Thyroid gland (tissue), 4 donors: ENCODE measurements at places on chromosomes 5 and 9. TPM values are rescaled to one million over a fixed set of nuclear protein-coding genes. Genes with fewer than 3 reads are reported as not detected.

WDR38 gene
- total RNA-seq, result 1.5 TPM

GRCh38 chr9:110148891-110149290, 59.1 kb downstream of the C9orf152 start:
- peaks cover 21% of the 10 kb centered on the region for H3K4me1 ChIP-seq
- H3K4me3 ChIP-seq, result no peak overlapping the region
- H3K27ac ChIP-seq, result peak overlapping the region; percentile 42
- DNase-seq, result no peak
- H3K36me3 ChIP-seq, result no peaks in the 10 kb centered on the region

- no peaks in the 10 kb centered on the region for H3K4me1 ChIP-seq
- H3K27ac ChIP-seq, result no peak overlapping the region
- H3K36me3 ChIP-seq, result no peaks in the 10 kb centered on the region
- H3K27me3 ChIP-seq, result no peaks in the 10 kb centered on the region
- no peak for DNase-seq
Measured at GRCh38 chr5:12840972-12841371, 936.7 kb upstream of the CTNND2 start.

DNA sequence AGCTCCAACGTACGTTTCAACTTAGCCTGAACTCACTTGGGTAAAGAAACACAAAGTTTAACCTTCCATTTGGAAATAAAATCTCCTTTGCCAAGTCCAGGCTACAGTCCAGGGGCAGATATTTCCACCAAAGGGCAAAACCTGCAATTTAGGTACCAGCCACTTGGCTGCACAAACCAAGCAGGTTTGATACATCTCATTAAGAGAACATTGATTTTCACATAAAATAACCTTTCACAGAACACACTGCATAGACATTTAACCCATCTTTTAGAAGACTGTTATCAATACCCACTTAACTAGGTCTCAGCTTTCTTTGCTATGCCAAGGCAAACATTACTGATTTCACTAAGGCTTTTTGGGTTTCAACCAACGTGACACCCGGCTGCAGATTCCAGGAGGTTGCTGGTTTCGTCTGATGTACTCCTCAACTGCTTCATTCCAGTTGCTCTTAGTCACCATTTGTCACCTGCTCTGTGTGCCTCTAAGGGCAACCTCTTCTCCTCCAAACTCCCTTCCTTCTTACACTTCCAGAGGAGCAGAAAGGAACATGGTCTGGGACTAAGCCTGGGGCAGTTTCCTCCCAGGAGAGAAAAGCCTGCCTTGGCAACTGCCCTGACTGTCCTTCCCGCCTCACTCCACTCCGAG, 67.1 kb downstream of the EPB41L4B start:
- no peaks in the 10 kb centered on the region for H3K27me3 ChIP-seq
- H3K4me3 ChIP-seq, result no peak overlapping the region
- H3K36me3 ChIP-seq, result no peaks in the 10 kb centered on the region
- peak; percentile 73 for DNase-seq
- H3K27ac ChIP-seq, result peak overlapping the region; percentile 76
- H3K4me1 ChIP-seq, result peaks cover 51% of the 10 kb centered on the region

CHSY3 gene
- total RNA-seq, result 4.8 TPM

ANKRD31 gene
- total RNA-seq, result 0.24 TPM

IARS1 gene
- 85.2 TPM for total RNA-seq

DNA sequence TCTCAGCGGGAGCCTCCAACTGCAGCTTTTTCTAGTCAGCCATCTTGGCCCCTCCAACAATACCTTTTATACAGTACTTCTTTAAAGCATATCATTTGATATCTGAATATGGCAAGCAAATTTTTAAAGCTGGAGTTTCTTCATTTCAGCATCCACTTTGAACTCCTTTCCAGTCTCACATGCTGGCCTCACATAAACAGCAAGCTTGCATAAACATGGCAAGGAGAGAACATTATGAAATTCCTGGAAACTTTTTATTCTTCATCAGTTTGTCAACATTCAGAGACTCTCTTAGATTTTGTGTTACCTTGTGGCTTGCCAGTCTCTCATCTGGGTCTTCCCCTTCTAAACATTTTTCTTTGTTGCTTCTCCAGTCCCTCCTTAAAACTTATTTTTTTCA, 745.3 kb downstream of the NR2F1-AS1 start:
- H3K4me1 ChIP-seq, result no peaks in the 10 kb centered on the region
- DNase-seq, result no peak
- no peak overlapping the region for H3K27ac ChIP-seq
- H3K27me3 ChIP-seq, result no peaks in the 10 kb centered on the region
- H3K36me3 ChIP-seq, result no peaks in the 10 kb centered on the region

GRCh38 chr5:133783481-133783880, 171.1 kb upstream of the FSTL4 start:
- H3K4me1 ChIP-seq, result no peaks in the 10 kb centered on the region
- H3K36me3 ChIP-seq, result no peaks in the 10 kb centered on the region
- no peaks in the 10 kb centered on the region for H3K27me3 ChIP-seq
- no peak for DNase-seq
- H3K27ac ChIP-seq, result no peak overlapping the region
- no peak overlapping the region for H3K4me3 ChIP-seq

GRCh38 chr5:170508036-170508435, 4.2 kb downstream of the KCNIP1 start:
- DNase-seq, result no peak
- H3K4me3 ChIP-seq, result no peak overlapping the region
- no peaks in the 10 kb centered on the region for H3K27me3 ChIP-seq
- H3K27ac ChIP-seq, result no peak overlapping the region

- DNase-seq, result no peak
- H3K27me3 ChIP-seq, result no peaks in the 10 kb centered on the region
- no peaks in the 10 kb centered on the region for H3K4me1 ChIP-seq
- no peak overlapping the region for H3K4me3 ChIP-seq
Measured at GRCh38 chr5:6705088-6705487, 8.1 kb upstream of the TENT4A start.

GRCh38 chr5:134592141-134592746, 40.4 kb downstream of the SAR1B start:
- DNase-seq, result peak; percentile 70
- peak overlapping the region; percentile 66 for H3K27ac ChIP-seq
- no peak overlapping the region for H3K4me3 ChIP-seq
- H3K36me3 ChIP-seq, result no peaks in the 10 kb centered on the region
- H3K27me3 ChIP-seq, result no peaks in the 10 kb centered on the region
- peaks cover 26% of the 10 kb centered on the region for H3K4me1 ChIP-seq

- DNase-seq, result no peak
- H3K4me1 ChIP-seq, result no peaks in the 10 kb centered on the region
- H3K27me3 ChIP-seq, result no peaks in the 10 kb centered on the region
- H3K36me3 ChIP-seq, result no peaks in the 10 kb centered on the region
- H3K27ac ChIP-seq, result no peak overlapping the region
- no peak overlapping the region for H3K4me3 ChIP-seq
Measured at GRCh38 chr9:33742519-33742918, 52.8 kb upstream of the PRSS3 start.

SPINK7 gene
- not detected for total RNA-seq

GRCh38 chr9:18208166-18209059, 265.5 kb upstream of the ADAMTSL1 start:
- H3K4me1 ChIP-seq, result no peaks in the 10 kb centered on the region
- no peaks in the 10 kb centered on the region for H3K27me3 ChIP-seq
- peak; percentile 41 for DNase-seq
- no peak overlapping the region for H3K27ac ChIP-seq
- no peak overlapping the region for H3K4me3 ChIP-seq

DNA sequence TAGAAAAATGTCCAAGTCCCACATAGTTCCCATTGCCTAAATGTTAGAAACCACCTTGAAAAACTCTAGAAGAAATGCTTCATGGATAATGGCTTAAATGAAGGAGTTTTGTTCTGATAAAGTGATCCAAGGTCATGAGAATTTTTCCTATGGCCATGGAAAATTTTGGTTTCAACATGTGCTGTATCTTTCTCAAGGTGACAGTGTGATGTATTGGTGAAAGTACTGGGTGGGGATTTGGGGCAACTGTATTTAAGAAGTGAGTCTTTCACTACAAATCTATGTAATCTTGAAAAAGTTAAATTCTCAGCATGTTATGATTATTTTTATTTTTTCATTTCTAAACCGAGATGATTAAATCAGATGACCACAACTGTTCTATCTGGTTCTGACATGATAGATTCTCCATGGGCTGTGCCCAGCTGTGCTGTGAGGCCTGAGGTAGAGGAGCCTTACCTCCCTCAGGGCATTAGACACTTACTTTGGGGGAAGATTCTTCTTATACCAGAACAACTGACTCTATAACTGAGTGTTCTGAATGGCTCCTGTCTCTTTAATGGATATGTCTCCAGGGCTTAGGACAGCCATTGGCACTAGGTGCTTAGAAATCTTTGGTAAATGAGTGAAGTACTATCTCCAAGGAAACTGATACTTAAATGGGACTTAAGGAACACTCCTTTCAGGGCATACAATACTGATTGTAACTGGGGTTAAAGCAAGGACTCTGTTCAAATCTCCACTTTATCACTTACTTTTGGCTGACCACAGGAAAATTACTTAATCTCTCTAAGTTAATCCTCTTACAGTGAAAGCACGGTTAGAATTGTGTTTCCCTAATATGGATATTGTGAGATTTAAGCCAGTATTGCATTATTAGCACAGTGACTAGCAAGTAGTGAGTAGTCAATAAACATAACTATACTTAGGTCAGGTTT, 397.4 kb upstream of the MEF2C start:
- no peak for DNase-seq
- no peaks in the 10 kb centered on the region for H3K36me3 ChIP-seq
- H3K27ac ChIP-seq, result no peak overlapping the region

- H3K4me3 ChIP-seq, result no peak overlapping the region
- no peak overlapping the region for H3K27ac ChIP-seq
Measured at GRCh38 chr5:132447196-132447595, 43.4 kb downstream of the IRF1 start.

DNA sequence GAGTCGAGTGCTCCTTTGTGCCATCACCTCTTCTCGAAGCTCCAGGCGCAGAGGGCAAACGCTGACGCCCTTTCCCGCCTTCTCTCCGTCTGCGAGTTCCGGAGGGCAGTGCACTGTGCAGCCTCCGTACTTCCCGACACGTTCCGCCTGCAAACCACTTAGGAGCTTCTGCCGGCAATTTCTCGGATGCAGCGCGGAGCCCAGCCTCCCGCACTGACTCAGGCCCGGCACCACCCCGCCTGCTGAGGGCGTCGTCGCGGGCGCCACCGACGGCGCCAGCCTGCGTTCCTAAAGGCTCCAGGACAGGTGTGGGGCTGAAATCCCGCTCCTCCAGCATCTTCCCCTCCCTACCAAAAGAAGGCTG, 9.3 kb upstream of the TRIM36 start:
- peaks cover 16% of the 10 kb centered on the region for H3K4me1 ChIP-seq
- H3K27ac ChIP-seq, result no peak overlapping the region
- H3K4me3 ChIP-seq, result no peak overlapping the region
- no peaks in the 10 kb centered on the region for H3K36me3 ChIP-seq
- DNase-seq, result no peak
- peaks cover 29% of the 10 kb centered on the region for H3K27me3 ChIP-seq

DNA sequence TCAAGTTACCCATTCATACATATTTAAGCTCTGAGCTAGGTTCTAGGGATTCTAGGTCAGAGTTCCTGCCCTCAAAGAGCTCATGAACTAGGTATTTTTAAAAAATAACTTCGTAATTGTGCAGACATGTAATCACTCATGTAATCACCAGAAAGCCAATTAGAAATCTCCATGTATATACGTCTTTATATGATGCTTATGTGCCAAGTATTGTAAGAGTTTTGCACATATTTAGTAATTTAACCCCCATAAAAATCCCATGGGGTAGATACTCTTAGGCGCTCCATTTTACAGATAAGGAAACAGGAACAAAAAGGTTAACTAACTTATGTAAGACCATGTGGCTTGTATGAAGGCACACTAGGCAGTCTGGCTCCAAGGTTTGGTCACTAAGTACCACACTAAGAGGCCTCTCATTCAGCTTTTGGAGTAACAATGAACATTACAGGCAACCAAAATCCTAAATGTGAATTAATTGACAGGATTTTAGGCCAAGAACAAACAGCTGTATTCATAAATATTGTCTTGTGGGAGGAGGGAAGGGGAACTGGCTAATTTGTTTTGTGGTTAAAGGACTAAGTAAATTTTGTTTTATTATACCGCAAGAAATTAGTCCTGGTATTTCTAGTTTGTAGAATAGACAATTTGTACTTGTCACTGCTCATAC, 1.7 kb upstream of the OTULINL start:
- H3K27me3 ChIP-seq, result no peaks in the 10 kb centered on the region
- H3K4me1 ChIP-seq, result peaks cover 7% of the 10 kb centered on the region
- no peak overlapping the region for H3K4me3 ChIP-seq
- no peak overlapping the region for H3K27ac ChIP-seq
- H3K36me3 ChIP-seq, result no peaks in the 10 kb centered on the region

- no peaks in the 10 kb centered on the region for H3K27me3 ChIP-seq
- H3K27ac ChIP-seq, result no peak overlapping the region
- no peak for DNase-seq
- H3K4me1 ChIP-seq, result no peaks in the 10 kb centered on the region
- no peak overlapping the region for H3K4me3 ChIP-seq
Measured at GRCh38 chr5:24497591-24498157, 147.1 kb downstream of the CDH10 start.

DNA sequence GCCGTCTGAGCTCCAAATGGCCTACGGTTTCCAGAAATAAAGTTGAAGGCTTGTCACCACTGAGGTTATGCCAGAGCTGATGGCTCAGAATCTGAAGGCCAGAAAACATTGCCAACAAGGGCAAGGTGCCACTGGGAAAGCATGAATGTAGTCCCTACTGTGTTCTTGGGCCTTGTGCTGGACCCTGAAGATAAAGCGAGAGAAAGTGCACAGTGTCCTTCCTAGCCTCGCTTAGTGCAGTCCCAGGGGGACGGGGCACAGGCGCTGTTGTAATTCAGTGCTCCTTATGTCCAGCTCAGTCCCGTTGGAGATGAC, 84.5 kb downstream of the NDFIP1 start:
- no peak overlapping the region for H3K4me3 ChIP-seq
- no peaks in the 10 kb centered on the region for H3K4me1 ChIP-seq
- no peaks in the 10 kb centered on the region for H3K27me3 ChIP-seq
- no peak overlapping the region for H3K27ac ChIP-seq

KCNV2 gene
- not detected for total RNA-seq

GABBR2 gene
- 2.4 TPM for total RNA-seq

GRCh38 chr9:18330401-18331309, 143.3 kb upstream of the ADAMTSL1 start:
- no peaks in the 10 kb centered on the region for H3K27me3 ChIP-seq
- H3K27ac ChIP-seq, result no peak overlapping the region
- H3K4me3 ChIP-seq, result no peak overlapping the region
- no peaks in the 10 kb centered on the region for H3K4me1 ChIP-seq
- H3K36me3 ChIP-seq, result no peaks in the 10 kb centered on the region
- DNase-seq, result no peak

PCSK5 gene
- total RNA-seq, result 13.0 TPM

DNA sequence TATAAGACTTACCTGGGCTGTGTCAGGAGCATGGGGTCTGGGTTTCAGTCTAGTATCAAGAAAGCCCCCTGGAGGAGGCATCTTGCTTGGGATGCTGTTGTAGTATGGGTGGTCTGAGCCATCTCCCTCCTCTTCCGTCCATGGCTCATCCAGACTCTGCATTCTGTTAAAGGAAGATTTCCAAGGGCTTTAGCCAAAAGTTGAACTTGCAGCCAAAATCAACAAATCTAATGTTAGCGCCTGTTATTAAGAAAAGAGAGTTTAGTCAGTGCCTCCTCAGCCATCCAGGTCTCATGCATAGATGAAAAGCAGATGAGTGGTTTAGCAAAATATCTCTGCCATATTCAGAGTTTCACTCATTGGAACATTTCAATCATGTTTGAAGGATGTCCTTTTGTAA, 55.6 kb downstream of the S1PR3 start:
- no peaks in the 10 kb centered on the region for H3K27me3 ChIP-seq
- no peak overlapping the region for H3K4me3 ChIP-seq
- no peaks in the 10 kb centered on the region for H3K36me3 ChIP-seq
- peaks cover 7% of the 10 kb centered on the region for H3K4me1 ChIP-seq
- no peak for DNase-seq
- no peak overlapping the region for H3K27ac ChIP-seq
